ENCODE measurements at places on chromosomes 7 and 10.

DNA sequence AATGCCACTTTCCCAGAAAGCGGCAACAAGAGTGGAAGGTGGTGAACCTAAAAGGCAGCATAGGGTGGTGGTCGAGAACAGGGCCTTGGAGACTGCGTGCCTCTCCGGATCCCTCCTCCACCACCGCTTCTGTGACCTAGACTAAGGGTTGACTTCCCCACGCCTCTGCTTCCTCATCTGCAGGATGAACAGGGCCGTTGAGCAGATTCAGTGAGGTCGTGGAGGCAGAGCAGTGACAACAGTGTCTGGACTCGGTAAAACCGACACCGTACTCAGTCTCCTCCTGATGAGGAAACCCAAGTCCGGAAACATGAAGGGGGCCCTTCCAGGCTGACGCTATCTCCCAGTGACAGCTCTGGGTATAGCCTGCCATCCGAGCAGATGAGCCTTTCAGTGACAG is 162.6 kb downstream of the CELF2 start:
- DNase-seq: no peak

- DNase-seq: no peak
These were observed 130.4 kb downstream of the MAD1L1 start for GRCh38 chr7:2102375-2102723.

DNA sequence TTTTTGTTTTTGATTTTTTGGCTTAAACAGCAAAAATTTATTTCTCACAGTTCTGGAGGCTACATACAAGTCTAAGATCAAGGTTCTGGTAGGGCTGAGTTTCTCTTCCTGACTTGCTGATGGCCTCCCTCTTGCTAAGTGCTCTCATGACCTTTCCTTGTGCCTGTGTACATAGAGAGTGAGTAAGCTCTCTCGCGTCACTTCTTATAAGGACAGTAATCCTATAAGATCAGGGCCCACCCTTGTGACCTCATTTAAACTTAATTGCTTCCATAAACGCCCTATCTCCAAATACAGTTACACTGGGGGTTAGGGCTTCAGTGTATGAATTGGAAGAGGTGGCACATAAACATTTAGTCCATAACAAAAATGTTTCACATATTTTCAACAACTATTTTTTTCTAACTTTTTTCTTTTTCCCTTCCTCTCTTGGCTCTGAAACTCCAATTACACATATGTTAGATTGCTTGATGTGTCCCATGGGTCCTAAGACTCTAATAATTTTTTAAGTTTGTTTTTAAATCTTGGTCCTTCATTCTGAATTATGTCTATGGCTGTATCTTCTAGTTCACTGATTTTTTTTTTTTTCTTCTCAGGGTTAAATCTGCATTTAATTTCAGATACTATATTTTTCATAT is 149.8 kb downstream of the HBP1 start:
- no peak for DNase-seq

GRCh38 chr10:126253611-126253998 is 134.7 kb downstream of the ADAM12 start:
- DNase-seq: no peak

DNA sequence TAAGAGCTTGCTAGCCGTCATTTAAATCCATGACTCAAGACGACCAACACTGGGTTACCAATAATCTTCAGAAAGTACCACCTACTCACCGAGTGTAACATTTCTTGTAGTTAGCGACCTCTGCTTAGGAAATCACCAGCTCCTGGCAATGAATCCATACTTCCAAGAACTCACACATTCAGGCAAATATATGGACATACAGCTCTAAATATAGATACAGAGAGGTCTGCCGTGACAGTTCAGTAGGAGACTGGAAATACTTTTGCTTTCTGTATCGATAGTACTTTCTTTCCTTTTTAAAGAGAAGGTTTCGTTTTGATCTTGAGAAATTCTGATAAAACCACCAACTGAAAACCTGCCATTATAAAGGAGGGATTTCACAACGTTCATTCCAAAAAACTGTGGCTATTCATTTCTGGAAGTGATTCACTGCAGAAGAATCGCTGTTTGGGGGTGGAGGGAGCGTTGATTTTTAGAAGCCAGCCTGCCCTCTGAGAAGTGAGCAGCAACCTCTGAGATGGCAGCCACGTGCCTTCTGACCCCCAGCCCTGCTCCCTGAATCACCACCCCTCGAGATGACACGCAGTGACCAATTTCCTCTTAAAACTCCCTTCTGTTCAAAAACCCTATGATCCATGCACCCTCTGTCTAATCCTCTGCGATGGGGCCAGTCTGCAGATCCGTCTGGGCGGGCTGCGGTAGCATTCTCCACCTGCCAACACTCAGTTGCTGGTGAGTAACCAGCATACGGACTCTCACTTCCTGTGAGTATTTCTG is 179.0 kb upstream of the KLF14 start:
- DNase-seq: no peak

DNA sequence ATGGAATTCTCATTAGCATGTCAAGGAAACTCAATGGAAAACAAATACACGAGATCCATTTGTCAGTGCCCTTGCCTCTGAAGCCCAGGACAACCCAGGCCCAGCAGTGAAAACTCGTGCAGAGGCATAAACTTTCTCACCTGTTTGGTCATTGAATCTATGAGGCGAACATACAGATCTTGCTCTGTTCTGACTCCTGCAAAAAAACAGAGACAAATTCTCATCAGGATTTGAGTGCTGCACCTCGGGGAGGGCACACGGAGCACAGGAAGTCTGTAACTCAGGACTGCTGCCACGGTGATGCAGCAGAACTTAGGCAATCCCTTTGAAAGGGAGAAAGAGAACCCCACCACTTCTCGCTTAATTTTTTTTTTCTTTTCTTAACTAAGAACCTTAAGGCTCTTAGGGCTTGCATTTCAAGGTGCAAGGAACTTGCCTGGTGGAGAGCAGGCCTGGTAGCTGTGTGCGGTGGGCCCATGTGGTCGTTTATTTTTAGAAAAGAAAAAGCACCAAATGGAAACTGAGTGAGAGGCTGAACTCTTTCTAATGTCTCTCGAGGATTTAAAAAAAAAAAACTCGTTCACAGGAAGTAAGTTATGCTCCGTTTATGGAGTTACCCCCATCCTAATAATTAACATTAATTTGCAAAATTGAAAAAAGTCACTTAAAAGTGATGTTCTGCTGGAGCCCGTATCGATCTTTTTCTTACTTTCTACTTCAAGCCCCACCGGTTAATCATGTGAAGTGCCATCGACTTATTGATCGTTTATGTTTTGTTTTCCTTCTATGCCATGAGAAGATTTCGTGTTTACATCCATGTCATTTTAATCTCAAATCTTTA is 1.8 kb downstream of the EBF3 start:
- no peak for DNase-seq

DNA sequence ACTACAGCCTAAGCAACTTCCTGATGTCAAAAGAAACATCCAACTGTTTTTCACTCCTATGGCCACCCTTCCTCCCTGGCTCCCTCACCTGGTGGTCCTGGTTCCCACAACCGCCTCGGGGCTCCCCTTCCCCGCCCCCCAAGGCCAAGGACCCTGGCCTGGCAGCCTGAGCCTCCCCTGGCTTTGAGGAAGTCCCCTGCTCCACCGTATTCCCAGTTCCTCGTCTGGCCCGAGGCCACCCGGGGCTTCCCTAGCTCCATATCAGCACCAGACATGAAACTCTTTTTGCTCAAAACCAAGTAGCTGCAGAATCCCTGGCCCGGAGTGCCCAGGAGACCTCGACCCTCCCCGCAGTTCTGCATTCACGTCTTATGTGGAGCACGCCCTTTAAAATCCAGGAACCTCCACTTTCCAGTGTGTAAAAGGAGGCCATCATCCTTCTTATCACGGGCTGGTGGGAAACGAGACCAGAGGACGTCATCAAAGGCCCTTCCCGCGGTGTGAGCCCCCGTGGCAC is 82.9 kb downstream of the PRKAG2 start:
- DNase-seq: no peak

GRCh38 chr7:15836041-15836440 is 149.6 kb upstream of the MEOX2 start:
- DNase-seq: no peak

DNA sequence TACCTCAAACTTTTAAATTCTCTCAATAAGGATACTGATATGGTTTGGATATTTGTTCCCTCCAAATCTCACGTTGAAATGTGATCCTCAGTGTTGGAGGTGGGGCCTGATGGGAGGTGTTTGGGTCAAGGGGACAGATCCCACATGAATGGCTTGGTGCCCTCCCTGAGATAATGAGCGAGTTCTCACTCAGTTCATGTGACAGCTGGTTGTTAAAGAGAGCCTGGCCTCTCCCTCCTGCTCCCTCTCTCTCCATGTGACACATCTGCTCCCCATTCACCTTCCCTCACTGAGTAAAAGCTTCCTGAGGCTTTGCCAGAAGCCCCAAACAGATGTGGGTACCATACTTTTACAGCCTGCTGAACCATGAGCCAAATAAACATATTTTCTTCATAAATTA is 19.2 kb downstream of the ABCB4 start:
- DNase-seq: no peak
